CD4-positive, CD25-positive, alpha-beta regulatory T cell (primary cell): ENCODE measurements at places on chromosomes 3 and 15. TPM values are rescaled to one million over a fixed set of nuclear protein-coding genes. Genes with fewer than 3 reads are reported as not detected.

GNAT1 gene
- total RNA-seq: not detected

DPPA2 gene
- total RNA-seq: not detected

RRP9 gene
- total RNA-seq: 11.2 TPM

MB21D2 gene
- 10.8 TPM for total RNA-seq

EFCC1 gene
- total RNA-seq: 0.15 TPM

GPR62 gene
- not detected for total RNA-seq

ACAN gene
- total RNA-seq: not detected

C3orf85 gene
- not detected for total RNA-seq

GOLGA8O gene
- total RNA-seq: not detected

CCK gene
- not detected for total RNA-seq

SAMD7 gene
- not detected for total RNA-seq

AADAC gene
- not detected for total RNA-seq

ITIH1 gene
- total RNA-seq: not detected

TM4SF1 gene
- total RNA-seq: 0.44 TPM

ACTC1 gene
- total RNA-seq: not detected

ROPN1 gene
- not detected for total RNA-seq
